Naive B cell (primary cell): ENCODE measurements at places on chromosomes 1 and 21. TPM values are rescaled to one million over a fixed set of nuclear protein-coding genes. Genes with fewer than 3 reads are reported as not detected.

TTF2 gene
- 9.6 TPM for polyA plus RNA-seq

DNA sequence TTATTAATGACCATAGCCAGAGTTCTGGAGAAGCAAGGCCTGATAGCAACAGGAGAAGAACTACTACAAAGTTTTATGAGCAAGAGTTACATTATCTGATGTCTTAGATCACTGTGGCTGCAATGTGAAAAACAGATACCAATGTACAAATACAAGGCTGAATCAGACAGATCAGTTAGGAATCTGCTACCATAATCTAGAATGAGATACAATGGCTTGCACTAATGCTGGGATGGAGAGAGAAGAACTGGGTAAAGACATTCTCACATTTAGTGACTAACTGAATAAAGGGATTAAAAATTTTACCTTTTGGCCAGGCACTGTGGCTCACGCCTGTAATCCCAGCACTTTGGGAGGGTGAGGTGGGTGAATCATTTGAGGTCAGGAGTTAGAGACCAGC lies 41.3 kb downstream of the ARID4B start:
- DNase-seq, result no peak

- no peak for DNase-seq
Measured at GRCh38 chr1:205009670-205010069, 33.3 kb upstream of the CNTN2 start.

- DNase-seq, result peak; percentile 55
Measured at GRCh38 chr1:44707959-44708831, 22.8 kb downstream of the RNU5D-1 start.

GRCh38 chr1:182083851-182084486 lies 22.5 kb upstream of the ZNF648 start:
- DNase-seq, result no peak

DNA sequence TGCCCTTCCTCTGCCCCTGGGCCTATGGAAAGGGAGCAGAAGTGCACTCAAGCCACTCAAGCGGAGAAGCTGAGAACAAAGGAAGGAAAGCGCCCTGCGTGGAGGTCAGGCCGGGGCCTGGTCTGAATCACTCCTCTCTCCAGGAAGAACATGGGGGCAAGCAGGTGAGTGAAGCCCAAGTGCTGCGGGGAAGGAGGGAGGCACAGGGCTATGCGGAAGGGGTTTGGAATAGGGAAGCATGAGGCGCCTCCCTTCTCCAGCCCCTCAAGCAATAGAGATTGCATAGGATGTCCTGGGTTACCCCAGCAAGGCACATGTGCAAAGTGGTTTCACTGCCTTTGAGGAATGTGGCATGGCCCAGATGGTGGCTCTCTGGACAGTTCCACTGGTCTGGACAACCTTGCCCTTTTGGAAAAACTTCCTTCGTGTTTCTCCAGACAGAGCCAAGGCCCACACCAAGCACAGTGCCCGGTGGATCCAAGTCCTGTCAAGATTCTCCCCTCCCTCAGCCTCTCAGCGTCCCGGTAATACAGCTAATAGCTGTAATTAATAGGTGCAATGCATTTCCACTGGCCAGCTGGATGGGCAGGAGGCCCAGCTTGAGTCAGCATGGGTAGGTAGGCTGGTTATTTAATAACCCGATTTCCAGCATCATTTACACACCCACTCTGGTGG lies 13.7 kb downstream of the BLACAT1 start:
- no peak for DNase-seq
